ENCODE measurements at places on chromosomes 11 and 22.

- DNase-seq, result no peak
These were observed 28.8 kb downstream of the ZNF70 start for GRCh38 chr22:23722160-23722559.

- DNase-seq, result no peak
These were observed 687 bp upstream of the ARSA start for GRCh38 chr22:50628543-50629134.

DNA sequence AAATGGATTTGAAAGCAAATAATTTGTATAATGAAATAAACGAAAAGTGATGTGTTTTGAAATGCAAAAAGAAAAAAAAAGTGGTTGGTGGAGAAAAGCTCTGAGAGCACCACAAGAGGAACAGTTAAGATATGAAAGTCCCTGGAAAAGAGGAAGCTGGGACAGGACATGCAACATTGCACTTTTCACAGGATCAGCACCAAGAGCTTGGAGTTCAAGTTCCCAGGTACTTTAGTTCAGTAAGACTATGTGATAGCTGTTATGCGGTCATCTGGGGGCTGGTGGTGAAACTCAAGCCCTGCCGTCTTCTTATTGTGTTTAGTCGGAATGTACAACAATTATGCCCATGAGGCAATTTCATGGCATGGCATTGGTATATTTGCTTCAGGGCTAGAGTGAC is 17.1 kb upstream of the MS4A4A start:
- no peak for DNase-seq

GRCh38 chr11:97687111-97687510 is 1297.3 kb downstream of the JRKL start:
- no peak for DNase-seq

DNA sequence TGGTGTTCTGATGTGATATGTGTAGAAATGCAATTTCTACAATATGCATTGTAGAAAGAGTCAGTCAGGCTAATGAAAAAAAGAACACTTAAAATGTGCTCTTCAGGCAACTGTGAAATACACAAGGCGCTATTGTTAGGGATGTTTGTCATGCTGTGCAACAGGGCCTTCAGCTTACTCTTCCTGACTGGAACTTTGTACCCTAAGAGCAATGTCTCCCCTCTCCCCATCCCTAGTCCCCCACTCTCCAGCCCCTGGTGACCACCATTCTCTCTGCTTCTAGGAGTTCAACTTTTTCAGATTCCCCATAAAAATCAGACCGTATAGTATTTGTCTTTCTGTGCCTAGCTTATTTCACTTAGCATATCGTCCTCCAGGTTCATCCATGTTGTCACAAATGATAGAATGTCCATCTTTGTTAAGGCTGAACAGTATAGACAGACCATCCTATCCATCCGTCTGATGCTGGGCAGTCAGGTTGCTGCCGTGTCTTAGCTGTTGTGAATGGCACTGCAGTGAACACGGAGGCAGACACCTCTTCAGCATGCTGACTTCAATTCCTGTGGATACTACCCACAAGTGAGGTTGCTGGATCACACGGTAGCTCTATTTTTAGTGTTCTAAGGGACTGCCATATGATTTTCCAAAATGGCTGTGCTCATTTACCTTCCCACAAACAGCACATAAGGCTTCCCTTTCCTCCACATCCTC is 10.7 kb downstream of the NDUFV1 start:
- no peak for DNase-seq

DNA sequence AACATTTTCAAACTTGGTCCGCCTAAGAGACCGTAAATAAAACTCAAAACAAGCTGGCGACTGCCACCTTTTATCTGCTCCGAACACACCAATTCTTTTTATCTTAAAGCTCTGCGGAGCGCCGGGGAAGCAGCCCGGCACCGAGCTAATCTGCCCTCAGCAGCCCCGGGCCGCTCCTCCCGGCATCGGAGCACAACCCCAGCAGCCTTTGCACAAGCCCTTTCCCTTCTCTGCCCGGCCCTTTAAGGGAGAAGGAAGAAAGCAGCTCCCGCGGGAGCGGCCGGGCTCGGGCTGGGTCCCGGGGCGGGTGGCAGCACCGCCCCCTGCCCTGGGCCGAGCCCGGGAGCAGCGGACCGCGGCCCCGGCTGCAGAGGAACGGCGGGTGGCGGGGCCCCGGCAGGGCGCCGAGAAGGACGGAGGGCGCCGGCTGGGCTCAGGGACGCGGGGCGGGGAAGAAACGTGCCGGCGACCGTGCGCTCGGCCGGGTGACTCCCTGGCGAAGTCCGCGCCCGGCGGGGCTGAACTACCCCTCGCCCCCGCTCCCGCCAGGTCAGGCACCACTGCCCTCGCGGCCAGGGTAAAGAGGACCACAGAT is 133.6 kb upstream of the C11orf58 start:
- DNase-seq, result no peak

DNA sequence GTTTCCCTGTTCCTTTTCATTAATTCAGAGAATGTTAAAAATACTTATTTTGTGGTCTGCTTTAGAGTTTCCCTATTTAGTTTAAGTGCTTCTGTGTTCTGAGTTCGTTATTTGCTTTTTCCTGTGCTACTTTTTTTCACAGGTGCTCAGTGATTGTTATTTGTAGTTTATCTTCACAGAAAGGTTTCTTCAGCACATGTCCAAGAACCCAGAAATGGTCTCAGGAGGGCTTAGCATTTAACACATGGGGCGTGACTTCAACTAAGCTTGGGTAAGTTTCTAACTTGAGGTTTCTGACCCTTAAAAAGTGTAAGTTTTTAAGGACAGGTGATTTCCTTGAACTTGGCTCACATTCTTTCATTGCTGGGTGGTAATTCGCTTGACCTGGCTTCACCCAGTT is 157.3 kb downstream of the AASDHPPT start:
- no peak for DNase-seq

Measured in NCI-H2081 treated with DMSO at 0.1 percent for 48 hours (cell line).